ENCODE measurements at places on chromosomes 4 and X. TPM values are rescaled to one million over a fixed set of nuclear protein-coding genes. Genes with fewer than 3 reads are reported as not detected.

GRCh38 chr4:87679449-87680169 is 29.5 kb downstream of the DMP1 start:
- H3K27ac ChIP-seq, result no peak overlapping the region
- H3K36me3 ChIP-seq, result no peaks in the 10 kb centered on the region
- H3K27me3 ChIP-seq, result no peaks in the 10 kb centered on the region
- no peaks in the 10 kb centered on the region for H3K4me1 ChIP-seq

GRCh38 chr4:110124711-110125110 is 73.7 kb downstream of the ELOVL6 start:
- H3K36me3 ChIP-seq, result no peaks in the 10 kb centered on the region
- H3K27ac ChIP-seq, result no peak overlapping the region
- no peaks in the 10 kb centered on the region for H3K27me3 ChIP-seq
- H3K4me3 ChIP-seq, result no peak overlapping the region
- DNase-seq, result no peak

DNA sequence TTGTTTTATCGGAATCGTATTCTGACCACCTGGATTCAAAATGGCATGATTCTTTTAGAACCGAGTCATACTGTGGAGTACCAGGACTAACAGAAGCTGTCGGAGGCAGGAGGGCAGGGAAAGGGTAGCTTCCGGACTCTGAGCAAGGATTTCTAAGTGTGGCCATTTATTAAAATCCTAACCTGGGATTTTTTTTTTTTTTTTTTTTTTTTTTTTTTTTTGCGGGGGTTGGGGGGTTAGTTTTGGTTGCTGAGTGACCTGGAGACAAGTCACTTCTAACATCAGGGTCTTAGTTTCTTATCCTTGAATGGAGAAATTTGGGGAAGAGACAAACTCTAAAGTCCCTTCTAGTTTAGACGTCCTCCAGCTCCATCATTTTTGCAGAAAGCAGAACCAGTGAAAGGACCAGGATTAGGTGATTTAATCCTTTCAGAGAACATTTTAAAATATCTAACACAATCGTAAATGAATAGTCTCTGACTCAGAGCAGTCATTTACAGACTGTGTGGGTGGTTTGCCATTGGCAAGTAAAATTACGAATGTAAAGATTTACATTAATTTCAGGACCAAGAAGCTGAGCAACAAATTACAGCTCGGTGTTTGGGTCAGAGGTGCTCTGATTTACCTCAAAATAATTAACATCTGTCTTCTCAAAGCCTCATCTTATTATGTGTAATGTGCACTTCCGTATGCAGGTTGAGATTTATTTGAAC is 7.3 kb downstream of the SLC25A5 start:
- H3K36me3 ChIP-seq, result peaks cover 6% of the 10 kb centered on the region
- H3K27me3 ChIP-seq, result peaks cover 18% of the 10 kb centered on the region
- H3K4me3 ChIP-seq, result no peak overlapping the region
- no peaks in the 10 kb centered on the region for H3K4me1 ChIP-seq

- peaks cover 14% of the 10 kb centered on the region for H3K4me1 ChIP-seq
- H3K4me3 ChIP-seq, result no peak overlapping the region
- peaks cover 9% of the 10 kb centered on the region for H3K36me3 ChIP-seq
- no peaks in the 10 kb centered on the region for H3K27me3 ChIP-seq
These were observed 30.9 kb downstream of the SLAIN2 start for GRCh38 chr4:48372272-48372671.

- no peak overlapping the region for H3K27ac ChIP-seq
- no peak for DNase-seq
- no peaks in the 10 kb centered on the region for H3K27me3 ChIP-seq
- no peaks in the 10 kb centered on the region for H3K4me1 ChIP-seq
- no peak overlapping the region for H3K4me3 ChIP-seq
- H3K36me3 ChIP-seq, result no peaks in the 10 kb centered on the region
These were observed 250.0 kb downstream of the INPP4B start for GRCh38 chr4:142596121-142596520.

CEP135 gene
- polyA plus RNA-seq, result 1.6 TPM

NPFFR2 gene
- polyA plus RNA-seq, result 7.8 TPM

DDX60 gene
- 2.7 TPM for polyA plus RNA-seq

TMEM255A gene
- polyA plus RNA-seq, result 0.03 TPM

SPIN3 gene
- 10.0 TPM for polyA plus RNA-seq

MAGEB17 gene
- polyA plus RNA-seq, result 0.13 TPM

All from SK-N-SH (cell line).